Ecto neural progenitor cell (in vitro differentiated cells): ENCODE measurements at places on chromosomes 11 and 22.

GRCh38 chr11:41099654-41100053 lies 359.8 kb downstream of the LRRC4C start:
- no peak for DNase-seq

DNA sequence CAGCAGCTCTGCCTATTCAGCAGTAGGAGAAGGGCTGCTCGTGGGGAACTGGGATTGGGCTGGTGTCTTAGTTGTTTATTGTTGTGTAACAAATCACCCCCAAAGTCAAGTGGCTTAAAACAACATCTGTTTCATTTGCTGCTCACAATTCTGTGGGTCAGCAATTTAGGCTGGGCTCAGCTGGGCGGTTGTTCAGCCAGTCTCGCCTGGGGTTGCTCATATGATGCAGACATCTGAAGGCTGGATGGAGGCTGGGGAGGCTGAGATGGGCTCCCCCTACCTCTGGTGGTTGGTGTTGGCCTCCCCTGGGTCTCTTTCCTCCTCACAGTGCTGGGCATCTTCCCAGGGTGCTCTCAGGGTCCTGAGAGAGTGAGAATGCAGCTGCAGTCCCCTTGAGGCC lies 43.3 kb upstream of the PARVG start:
- no peak for DNase-seq

DNA sequence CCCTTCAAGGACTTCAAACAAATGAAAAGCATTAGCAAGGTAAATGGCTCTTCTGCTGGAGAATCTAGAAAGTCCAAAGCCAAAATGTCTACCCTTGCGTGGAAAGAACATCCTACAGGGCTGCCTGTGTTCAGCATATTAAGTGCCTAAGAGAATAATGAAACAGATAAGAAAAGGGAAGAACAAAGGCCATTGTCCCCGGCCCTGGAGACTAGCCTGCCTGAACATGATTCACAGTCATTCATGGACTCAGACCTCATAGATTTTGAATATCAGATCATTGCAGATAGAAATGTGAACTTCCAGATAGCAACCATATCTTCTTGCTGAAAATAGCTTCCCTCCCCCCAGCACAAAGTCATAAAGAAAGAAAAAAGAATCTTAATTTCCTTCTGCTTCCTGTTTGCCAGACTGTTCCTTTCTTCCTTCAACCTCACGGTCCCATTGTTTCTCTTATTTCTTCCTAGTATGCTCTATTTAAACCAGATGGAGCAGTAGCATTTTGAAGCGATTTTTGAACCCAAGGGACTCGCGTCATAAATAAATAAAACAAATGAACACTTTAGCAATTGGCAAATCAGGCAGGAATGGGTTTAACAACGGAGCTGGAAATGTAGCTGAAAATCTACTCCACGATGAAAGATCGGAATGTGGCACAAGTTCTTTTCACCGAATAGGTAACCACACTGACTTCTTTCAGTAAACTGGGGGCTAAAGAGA lies 408.2 kb upstream of the CCDC90B start:
- DNase-seq: no peak

GRCh38 chr11:108871867-108872266 lies 207.0 kb downstream of the DDX10 start:
- no peak for DNase-seq

DNA sequence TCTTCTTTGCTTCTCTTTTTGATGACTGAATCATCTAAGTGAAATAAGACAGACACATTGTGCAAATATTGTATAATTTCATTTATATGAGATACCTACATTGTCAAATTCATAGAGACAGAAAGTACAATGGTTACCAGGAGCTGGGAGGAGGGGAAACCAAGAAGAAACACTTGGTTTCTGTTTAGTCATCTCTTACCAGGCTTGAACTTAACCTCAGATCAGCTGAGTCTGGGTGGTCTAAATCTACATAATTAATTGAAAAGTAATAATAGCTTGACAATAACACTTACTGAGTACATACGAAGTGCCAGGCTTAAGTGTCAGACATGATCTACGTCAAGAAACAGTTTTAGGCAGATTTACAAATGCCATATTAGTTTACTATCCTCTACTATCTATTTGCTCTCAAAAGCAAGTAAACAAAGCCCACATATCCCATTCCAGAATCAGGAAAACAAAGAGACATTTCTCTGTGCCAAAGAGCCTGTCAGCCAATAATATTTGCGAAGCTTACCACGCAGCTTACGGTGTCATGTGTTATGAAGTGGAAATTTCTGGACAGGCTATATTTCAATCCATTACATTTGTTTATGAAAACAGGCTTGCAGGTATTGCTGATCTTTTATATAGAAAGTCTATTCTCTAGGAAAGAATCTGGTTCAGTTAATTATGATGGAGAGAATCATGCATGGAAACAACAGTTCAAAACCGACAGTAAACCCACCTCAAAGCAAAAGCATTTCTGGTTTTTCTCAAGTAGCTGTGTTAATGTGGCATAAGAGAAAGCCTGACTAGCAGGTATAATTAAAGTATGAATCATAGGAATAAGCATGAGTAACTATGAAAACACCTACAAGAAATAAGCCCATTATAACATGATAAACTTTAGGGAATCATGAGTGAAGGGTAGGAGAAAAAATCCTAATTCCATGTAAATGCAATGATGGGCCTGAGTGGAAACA lies 2.7 kb upstream of the ARHGAP42 start:
- no peak for DNase-seq

DNA sequence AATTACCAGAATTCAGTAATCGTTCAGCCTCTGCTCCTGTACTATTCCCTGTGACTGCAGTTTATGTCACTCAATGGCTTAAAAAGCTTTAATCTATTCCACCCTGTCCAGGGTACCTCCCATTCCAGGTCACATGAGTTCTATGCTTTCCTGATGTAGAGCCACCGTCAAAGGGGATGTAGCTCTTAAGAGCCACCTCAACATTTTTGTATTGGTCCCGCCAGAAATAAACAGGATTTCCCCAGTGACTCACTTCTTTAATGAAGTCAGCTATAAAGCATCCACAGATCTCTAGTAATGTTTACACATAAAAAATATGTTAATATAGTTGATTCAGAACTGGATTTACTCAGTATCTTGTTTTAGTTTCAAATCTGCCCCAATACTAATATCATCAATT lies 1.3 kb upstream of the OR8D1 start:
- no peak for DNase-seq

DNA sequence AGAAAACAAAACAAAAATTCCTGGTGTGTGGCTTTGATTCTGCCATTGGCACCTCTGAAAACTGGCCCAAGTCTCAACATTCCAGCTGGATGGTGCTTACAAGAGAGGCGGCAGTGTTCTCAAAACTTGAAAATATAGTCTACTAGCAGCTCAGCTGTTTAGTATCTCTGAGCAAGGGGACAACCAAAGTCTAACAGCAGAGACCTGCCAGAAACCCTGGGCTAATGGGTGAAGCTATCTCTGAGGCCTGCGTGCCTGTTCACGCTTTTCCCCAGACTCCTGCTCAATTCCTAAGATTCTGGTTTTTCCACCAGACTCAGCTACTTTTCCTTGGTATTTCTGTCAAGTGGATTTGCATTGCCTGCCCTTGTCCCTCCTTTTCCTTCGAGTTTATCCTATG lies 17.9 kb downstream of the TMEM218 start:
- no peak for DNase-seq

DNA sequence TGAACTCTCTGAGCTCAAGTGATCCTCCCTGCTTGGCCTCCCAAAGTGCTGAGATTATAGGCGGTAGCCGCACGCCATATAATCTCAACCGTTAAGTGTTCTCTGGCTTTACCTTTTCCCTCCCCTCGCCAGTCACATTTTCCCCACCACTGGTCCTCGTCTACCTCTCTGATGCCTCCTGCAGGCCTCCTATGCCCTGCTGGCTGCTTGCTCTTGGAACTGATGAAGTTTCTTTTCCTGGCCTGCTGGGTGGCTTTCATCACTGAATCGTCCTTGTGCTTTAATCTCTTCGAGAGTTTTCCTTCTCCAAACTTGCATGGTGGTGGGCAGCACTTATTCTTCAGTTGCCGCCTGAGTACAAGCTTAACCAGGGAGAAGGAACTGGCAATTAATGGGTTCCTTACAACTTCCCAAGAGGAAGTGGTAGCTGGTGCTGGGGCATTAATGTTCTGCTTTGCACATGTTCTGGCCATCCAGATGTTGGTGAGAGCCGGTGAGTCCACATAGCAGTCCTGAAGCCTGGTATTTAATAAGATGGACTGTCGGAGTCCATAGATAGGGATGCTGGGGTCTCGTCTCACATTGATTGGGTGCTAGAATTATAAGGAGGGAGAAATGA lies 1.3 kb downstream of the C22orf31 start:
- DNase-seq: no peak

DNA sequence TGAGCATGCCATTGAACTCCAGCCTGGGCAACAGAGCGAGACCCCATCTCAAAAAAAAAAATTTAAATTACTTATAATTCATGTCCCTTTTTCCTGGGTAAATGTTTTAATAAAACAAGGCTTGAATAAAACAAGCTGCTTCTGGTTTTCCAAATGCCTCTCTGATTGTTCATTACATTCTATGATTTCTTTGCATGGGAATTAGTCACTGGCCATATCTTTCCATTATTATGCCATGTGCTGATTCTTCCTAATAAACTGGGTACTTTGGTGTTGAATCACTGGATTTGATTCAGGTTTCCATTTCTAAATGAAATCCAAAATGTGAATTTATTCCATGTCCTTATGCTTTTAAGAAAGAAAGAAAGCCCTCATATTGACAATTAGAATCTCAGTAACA lies 42.6 kb downstream of the ZNF215 start:
- no peak for DNase-seq

DNA sequence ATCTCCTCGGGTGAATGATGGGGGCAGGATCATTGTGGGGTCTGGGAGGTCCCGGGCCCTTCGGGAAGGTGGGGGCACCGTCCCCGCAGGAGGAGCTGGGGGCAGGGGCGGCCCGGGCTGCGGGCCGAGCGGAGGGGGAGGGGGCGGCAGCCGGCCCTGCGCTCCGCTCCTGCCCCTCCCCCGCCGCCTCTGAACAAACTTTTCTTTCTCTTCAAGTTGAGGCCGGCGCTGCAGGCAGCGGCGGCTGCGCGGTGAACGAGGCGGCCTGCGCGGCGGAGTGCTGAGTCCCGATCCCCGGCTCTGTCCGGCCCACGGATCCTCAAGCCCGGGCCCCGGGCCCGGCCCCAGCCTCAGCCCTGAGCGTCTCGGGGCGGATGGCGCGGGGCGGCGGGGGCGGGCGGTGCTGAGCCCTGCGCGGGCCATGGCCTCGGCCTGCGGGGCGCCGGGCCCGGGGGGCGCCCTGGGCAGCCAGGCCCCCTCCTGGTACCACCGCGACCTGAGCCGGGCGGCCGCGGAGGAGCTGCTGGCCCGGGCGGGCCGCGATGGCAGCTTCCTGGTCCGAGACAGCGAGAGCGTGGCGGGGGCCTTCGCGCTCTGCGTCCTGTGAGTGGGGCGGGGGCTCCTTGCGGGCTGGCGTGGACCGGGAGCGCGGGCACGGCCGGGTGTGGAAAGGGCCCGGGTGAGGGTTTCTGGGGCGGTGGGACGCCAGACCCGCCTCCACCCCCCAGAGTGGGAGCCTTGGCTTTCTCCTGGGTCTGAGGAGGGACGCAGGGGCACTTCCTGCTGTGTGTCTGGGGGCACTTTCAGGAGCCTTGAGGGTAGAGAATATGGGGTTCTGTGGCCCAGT lies at the start of gene INPPL1:
Gene INPPL1, plus strand, starts transcription at position 204 of the 847 bp plus-strand sequence. Its CDS starts 218 bp downstream, at position 422.
- peak; percentile 65 for DNase-seq

GRCh38 chr11:126491092-126491491 lies 135.6 kb downstream of the ST3GAL4 start:
- no peak for DNase-seq

GRCh38 chr11:65871811-65872548 lies 620 bp downstream of the EFEMP2 start:
- no peak for DNase-seq

GRCh38 chr11:94602430-94603372 lies 35.5 kb downstream of the PIWIL4 start:
- no peak for DNase-seq

DNA sequence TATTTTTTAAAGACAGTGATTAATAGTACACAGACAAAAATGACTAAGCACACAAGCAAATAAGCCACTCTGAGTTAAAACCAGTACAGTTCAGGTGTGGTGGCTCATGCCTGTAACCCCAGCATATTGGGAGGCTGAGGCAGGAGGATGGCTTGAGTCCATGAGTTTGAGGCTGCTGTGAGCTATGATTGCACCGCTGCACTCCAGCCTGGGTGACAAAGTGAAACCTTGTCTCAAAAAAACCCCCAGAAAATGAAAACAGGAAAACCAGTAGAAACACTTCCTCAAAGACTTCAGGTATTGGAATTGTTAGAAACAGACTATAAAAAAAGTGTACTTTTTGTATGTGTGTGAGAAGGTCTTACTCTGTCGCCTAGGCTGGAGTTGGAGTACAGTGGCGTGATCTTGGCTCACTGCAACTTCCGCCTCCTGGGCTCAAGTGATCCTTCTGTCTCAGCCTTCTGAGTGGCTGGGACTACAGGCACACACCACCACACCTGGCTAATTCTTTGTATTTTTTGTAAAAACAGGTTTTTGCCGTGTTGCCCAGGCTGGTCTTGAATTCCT lies 33.0 kb downstream of the PPP6R2 start:
- no peak for DNase-seq

DNA sequence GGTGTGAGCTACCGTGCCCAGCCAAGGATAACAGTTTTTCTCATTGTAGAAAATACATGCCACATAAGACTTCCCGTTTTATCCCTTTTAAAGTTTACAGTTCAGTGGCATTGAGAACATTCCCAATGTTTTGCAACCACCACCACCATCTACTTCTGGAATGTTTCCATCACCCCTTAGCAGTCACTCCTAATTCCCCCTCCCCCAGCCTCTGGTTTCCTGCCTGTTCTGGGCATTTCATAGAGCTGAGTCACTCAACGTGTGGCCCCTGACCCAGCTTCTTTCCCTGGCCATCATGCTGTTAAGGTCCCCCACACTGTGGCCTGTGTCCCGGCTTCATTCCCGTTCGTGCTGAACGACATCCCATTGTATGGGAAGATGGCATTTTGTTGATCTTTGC lies 30.7 kb downstream of the FGF4 start:
- no peak for DNase-seq

GRCh38 chr11:102318469-102318868 lies 1.2 kb downstream of the BIRC3 start:
- DNase-seq: no peak

- peak; percentile 49 for DNase-seq
These were observed 4.0 kb downstream of the PAX6 start for GRCh38 chr11:31806928-31807798.

- DNase-seq: no peak
These were observed 89.3 kb downstream of the GRIA4 start for GRCh38 chr11:105699203-105699602.

GRCh38 chr11:120890609-120891320 lies 133.1 kb upstream of the TBCEL start:
- DNase-seq: no peak

GRCh38 chr11:8105666-8106065 lies 24.7 kb downstream of the TUB start:
- no peak for DNase-seq
